C1 segment of cervical spinal cord (tissue), 14 donors: ENCODE measurements at places on chromosomes 5 and 9.

GRCh38 chr5:179916523-179916922, 8.8 kb upstream of the TBC1D9B start:
- DNase-seq: no peak

- no peak for DNase-seq
Measured at GRCh38 chr5:158392753-158393152, 533.8 kb upstream of the CLINT1 start.

GRCh38 chr9:132210472-132211145, 48.8 kb downstream of the NTNG2 start:
- DNase-seq: no peak

DNA sequence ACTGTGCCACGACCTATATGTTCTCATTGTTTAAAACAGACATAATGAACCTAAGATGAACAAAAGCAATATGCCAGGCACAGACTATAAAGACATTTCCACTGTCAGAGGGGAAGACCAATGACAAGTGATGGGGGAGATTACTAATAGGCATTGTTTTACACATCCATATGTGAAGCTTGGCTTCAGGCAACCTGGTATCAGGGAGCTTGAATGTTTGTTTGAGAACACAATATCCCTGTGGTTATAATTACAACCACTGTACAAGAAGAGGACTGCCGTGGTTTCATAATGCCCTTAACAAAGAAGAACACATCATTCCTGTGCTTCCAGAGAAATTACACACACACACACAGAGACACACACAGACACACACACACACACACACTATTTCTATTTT, 385.7 kb downstream of the BNC2 start:
- DNase-seq: no peak

DNA sequence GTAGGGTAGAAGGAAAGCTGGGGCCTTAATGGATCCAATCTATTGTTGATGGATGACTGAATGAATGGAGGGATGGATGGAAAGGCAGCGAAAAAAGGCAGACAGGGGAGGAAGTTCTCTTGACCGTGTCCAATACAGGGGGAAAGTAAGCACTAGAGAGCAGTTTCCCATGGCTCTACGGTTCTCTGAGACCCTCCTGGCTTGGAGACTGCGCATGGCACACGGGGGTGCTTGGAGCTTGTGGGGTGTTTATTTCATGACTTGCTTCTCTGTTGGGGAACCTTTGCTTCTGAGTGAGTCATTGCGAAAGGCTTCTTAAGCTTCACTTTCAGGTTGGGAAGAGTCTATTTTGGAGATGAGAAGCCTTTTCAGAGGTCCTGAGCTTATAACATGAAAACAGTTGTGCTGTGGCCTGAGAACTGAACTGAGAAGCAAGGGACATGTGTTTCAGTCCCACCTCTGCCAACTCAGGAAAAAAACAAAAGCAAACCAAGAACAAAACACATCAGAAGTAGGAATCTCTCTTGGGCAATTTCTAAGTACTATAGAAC, 12.8 kb upstream of the TEX48 start:
- DNase-seq: no peak

DNA sequence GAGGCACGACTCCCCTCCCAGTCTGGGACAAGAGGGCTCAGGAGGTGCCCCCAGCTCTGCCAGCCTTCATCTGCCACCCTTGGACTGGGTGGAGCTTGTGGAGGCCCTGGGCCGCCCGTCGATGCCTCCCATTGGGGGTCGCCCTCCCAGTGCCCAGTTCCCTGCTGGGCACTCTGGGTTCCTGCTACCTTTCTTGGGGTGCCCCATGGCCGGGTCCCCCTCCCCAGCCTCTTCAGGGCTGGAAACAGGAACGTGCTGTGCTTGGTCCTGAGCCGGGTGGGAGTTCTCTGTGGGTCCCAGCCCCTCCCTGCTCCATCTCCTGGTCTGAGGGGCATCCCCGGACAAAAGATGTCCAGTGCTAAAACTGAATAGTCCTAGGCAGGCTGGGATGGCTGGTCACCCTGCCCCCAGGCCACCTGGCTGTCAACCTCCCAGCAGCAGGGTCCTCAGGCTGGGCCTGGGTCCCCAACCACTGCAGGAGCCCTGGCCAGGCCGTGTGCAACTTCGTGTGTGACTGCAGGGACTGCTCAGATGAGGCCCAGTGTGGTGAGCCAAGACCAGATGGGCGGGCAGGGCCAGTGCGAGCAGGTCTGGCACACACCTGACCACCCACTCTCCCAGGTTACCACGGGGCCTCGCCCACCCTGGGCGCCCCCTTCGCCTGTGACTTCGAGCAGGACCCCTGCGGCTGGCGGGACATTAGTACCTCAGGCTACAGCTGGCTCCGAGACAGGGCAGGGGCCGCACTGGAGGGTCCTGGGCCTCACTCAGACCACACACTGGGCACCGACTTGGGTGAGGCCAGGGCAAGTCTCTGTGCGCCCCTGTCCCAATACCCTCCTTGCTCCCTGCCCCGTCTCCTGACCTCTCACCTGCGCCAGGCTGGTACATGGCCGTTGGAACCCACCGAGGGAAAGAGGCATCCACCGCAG, 784 bp downstream of the MAMDC4 start:
- DNase-seq: no peak

GRCh38 chr9:38680837-38681445, 39.0 kb downstream of the FAM240B start:
- no peak for DNase-seq

DNA sequence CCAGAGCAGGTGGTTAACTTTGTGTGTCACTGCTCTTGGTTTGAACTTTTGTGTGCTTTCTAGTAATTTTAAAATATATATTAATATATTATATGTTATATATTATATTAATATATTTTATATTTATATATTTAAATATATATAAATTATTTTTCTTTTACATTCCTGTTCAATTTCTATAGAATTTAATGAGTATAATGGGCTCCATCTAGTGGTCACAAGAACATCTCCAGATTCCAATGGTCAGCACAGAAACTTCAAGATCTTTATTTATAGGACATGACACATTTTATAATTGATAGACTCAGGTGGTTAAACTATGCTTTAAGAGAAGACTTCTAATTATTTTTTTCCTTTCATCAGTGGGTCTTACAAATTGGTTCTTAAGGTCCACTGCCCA, 39.1 kb downstream of the COL23A1 start:
- DNase-seq: no peak

DNA sequence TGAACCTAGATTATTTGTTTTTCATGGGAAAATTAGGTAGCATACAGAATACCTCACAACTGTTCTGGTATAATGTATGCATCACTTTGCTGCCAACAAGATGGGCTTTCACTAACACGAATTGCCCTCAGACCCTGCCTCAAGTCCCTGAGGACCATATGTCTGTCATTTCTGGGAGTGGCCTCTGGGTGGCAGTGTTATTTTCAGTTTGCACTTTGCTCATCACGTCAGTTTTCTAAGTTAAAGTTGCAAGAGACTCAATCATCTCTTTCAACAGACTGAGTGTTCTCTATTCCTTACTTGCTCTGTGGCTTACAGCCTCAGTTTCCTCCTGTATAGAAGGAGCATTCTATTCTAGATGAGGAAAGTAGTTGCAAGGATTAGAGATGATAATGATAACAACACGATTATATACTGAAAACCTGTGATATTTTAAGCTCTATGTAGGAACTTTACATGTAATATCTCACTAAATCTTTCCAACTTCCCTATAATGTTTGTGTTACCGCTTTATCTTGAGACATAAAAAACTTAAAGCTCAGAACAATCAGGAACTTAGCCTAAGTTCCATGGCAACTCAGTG, 55.7 kb downstream of the TSSK1B start:
- peak; percentile 3 for DNase-seq

DNA sequence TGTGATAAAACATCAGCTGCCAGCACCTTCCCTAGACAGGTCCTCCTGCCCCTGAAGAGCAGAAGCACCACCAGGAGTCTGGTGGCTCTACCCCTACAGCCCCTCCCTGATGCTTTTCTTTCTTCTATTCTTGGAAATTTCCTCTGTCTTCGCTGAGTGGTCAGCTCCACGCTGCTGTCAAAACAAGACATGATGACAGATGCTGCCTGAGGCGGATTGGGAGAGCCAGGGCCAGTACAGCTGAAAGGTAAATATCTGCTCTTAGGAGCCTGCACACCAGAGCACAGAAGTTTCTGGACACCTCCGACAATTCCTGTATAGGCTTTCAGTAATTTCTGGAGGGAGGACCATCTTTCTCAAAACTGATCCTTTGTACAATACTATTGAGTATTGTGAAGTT, 4.7 kb upstream of the OR1Q1 start:
- no peak for DNase-seq

DNA sequence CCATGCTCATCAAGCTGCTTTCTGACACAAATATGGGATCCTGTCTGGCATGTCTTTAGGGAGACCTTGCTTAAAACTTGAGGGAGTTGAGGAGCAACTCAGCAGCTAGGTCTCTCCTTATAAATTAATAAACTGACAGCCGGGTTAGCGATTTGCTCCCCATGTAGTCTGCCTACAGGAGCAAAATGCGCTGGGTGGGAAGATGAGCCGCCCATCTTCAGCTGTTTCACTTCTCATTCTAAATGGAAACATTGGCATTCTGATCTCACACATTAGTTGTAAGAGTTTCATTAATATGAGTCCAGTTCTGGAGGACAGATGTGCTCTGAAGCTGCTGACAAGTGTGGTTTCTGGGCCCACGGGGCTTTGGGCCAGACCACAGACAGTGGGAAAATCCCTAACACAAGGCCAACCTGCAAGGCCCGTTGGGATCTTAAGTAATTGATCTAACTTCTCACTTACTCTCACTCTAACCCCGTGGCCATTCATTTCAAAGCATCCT, 197.0 kb downstream of the MCTP1 start:
- no peak for DNase-seq

DNA sequence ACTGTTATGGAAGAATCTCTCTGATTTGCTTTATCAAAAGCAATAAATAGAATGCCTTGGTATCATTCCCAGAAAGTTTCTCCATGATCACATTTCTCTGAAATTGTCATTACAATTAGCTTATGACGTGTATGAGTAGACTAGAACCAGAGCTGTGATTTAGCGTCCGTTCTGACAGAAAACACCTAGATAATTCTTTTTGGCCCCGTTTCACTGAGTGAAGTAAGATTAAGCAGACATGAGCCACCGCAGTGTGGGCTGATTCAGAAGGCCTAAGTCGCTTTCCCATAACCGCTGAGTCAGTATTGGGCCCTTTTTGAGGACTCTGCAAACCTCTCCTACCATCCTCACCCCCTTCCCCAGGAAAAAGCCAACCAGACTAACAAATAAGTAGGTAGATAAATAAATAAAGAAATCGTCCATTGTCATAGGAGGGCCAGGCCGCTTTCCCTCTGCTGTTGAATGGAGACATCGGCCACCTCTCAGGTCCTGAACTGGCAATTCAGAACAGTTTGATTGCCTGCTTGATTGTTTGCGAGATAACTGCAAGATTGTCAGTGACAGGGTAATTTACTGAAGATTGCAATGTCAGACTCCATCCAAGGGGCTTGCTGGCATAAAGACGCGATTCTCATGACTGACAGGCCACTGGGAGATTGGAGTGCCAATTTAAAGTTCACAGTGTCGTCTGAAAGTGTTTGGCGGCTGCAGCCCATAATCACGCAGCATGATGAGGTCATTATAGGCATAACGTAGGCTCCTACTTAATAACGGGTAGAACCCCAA, 105.0 kb upstream of the WWC1 start:
- no peak for DNase-seq

DNA sequence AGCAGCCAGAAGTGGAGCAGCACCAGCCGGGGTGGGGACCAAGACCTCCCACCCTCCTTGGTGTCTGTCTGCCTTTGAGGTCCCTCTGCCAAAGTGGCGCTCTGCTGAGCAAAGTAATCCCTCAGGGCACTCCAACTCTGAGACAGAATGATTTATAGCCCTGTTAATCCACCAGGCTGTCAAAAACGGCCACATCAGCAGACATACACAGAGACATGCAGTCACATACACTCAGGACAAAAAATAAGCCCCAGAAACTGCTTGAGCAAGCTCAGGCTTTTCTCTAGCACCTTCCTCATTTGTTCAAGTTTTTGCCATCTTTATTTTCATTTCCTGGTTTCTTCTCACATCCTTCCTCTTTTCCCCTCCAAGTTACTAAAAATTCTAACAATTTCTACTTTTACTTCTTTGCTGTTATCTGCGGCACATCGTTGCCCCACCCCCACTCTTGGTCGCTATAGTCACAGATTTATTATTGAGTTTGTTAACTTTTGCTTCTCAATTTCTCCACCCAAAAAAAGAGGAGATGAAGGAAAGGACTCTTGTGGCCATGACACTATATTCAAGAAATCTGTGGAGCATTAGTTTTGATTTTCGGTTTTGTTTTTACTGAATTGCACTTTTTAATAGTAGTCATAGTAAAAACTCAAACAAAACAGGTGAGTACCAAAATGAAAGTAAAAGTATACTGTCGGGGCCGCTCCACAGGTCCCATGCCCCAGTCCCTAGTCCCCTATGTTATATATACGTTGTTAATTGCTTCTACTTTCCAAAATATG, 17.4 kb upstream of the ADRB2 start:
- DNase-seq: no peak

- no peak for DNase-seq
Measured at GRCh38 chr9:85443190-85443598, 298.6 kb downstream of the AGTPBP1 start.

DNA sequence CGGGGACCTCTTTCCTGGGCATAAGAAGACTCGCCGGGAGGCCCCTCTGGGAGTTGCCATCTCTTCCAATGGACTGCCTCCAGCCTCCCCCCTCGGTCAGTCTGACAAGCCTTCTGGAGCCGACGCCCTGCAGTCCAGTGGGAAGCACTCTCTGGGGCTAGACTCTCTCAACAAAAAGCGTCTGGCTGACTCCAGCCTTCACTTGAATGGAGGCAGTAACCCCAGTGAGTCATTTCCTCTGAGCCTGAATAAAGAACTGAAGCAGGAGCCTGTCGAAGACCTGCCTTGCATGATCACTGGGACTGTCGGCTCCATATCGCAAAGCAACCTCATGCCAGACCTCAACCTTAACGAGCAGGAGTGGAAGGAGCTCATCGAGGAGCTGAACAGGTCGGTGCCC, 28.4 kb upstream of the LTC4S start:
- no peak for DNase-seq

GRCh38 chr5:167982-168660, 23.2 kb upstream of the LRRC14B start:
- no peak for DNase-seq

- no peak for DNase-seq
Measured at GRCh38 chr9:76399856-76400255, 5.6 kb upstream of the RFK start.

GRCh38 chr9:124788542-124789217, 11.7 kb downstream of the OLFML2A start:
- DNase-seq: no peak

- DNase-seq: no peak
Measured at GRCh38 chr5:25255128-25255527, 610.4 kb upstream of the CDH10 start.

DNA sequence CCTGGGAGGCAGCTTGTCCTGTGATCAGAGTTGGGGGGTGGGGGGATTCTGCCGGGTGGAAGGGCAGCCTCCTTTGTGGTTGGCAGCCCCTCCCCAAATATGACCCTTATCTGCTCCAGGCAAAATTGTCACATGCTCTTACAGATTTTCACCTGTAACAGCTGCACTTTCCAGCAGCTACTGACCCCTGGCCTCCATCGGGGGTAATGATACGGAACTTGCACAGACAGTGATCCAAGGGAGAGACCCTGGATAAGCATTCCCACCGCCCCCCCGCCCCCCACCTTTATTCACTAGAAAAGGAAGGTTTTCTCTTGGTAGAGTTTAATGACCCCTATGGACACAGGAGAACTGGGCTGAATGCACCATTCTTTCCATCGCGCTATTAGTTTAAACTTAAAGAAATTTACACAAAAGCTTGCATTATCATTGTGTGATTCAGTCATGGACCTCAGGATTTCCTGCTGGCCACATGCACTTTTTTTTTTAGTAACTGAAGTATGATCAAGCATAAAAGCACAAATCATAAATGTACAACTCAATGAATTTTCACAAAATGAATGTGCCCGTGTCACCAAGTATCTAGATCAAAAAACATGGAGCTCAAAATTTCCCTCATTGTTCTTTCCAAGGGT, 10.7 kb upstream of the ZBTB34 start:
- no peak for DNase-seq
